Glomerular endothelial cell (primary cell): ENCODE measurements at places on chromosomes 2 and 18.

DNA sequence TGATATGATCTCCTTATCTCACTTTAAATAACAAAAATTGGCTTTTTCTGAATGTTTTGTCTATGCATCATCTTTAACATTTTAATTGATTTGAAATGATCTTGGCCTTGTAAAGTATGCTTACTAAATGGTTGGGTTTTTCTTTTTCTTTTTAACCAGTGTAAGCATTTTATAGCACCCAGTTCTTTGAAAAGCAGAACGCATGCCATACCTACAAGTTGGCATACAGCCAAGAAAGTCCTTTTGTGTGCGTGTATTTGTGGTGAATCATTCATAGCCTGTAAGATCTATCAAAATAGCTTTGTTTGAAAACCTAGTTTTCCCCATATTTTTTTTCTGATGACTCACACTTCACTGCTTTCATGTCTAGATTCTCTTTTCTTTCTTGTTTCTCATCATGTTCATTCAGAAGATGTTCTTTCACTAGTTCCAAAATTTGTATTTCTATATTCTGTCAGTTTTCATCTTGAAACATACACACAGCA lies 4.1 kb upstream of the VRK2 start:
- peak; percentile 93 for DNase-seq

GRCh38 chr2:101698014-101698843 lies 722 bp downstream of the MAP4K4 start:
- no peak for DNase-seq

DNA sequence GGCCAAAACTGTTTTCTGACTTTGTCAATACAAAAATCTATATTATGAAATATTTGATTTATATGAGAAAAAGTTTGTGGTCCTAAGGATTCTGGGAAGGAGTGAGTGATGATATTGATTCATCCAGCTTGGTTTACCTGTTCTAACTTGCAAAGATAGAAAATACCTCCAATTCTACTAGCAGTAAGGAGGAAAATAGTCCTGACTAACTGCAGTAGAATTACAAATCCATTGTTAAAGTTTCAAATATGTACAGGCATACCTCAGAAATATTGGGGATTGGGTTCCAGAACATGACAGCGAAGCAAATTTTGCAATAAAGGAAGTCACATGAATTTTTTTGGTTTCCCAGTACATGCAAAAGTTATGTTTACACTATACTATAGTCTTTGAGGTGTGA lies 158.8 kb upstream of the CYRIA start:
- no peak for DNase-seq

GRCh38 chr2:178208817-178209216 lies 14.5 kb downstream of the OSBPL6 start:
- DNase-seq = no peak

DNA sequence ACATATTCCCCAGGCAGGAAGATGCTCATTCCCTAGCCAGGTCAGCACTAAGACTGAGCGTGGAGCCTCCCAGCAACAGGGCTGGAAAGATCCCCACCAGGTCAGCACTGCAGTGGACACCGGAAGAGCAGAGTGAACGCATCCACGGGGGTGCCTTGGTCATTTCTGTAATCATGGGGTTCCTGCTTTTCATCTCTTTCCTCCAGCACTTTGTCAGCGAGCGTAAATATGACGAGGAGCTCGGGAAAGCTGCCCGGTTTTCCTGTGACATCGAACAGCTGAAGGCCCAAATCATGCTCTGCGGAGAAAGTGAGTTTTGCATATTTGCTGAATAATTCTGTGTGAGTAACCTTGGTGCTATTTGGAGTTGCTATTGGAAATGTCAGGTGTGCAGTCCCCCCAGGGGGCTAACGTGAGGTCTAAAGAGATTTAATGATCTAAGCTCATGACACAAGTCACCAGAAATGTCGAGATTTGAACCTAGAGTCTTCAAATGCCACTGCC lies 40.1 kb downstream of the KCTD18 start:
- no peak for DNase-seq
